Fibroblast of villous mesenchyme (primary cell): ENCODE measurements at places on chromosomes 16 and 17. TPM values are rescaled to one million over a fixed set of nuclear protein-coding genes. Genes with fewer than 3 reads are reported as not detected.

The PRKCA gene
- total RNA-seq, result 50.9 and 60.5 TPM in 2 replicates

The SLC16A13 gene
- total RNA-seq, result 1.3 TPM in 2 replicates

The HLF gene
- not detected in 2 replicates for total RNA-seq

DNA sequence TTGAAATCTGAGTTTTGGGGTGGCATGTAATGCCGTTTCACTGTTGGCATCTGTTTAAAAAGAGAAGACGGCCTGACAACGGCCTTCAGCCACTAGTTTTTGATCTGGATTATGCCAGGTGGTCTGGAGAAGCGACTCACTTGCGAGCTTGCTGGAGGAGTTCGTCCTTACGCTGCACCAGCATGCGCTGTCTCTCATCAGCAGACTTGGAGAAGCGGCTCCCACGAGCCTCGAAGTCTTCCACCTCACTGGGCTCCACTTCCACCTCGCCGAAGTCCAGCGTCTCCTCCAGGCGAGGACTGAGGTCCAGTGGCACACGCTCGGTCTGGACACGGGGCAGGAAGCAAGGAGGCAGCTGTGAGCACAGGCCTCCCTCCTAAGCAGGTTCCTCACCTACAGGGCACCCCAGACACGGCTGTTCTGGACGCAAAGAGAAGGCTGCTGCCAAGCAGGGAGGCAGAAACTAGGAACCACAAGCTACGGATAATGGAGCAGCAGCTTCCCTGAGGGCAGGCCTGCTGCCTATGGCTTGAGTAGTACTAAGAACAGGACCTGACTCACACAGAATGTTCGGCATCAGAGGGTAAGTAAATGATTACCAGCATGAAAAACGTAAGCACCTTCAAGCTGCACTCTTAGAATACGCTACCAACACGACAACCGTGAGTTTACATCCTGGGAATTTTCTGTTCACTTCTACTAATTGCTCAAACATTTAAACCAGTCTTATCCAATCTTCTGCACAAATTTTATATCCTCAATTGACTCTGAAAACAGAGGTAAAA lies 61.4 kb downstream of the AMFR start:
- DNase-seq, result no peak
